ENCODE measurements at places on chromosomes 5 and 9.
A peak's percentile ranks its signal among the peaks of the same experiment; 100 is the strongest.

DNA sequence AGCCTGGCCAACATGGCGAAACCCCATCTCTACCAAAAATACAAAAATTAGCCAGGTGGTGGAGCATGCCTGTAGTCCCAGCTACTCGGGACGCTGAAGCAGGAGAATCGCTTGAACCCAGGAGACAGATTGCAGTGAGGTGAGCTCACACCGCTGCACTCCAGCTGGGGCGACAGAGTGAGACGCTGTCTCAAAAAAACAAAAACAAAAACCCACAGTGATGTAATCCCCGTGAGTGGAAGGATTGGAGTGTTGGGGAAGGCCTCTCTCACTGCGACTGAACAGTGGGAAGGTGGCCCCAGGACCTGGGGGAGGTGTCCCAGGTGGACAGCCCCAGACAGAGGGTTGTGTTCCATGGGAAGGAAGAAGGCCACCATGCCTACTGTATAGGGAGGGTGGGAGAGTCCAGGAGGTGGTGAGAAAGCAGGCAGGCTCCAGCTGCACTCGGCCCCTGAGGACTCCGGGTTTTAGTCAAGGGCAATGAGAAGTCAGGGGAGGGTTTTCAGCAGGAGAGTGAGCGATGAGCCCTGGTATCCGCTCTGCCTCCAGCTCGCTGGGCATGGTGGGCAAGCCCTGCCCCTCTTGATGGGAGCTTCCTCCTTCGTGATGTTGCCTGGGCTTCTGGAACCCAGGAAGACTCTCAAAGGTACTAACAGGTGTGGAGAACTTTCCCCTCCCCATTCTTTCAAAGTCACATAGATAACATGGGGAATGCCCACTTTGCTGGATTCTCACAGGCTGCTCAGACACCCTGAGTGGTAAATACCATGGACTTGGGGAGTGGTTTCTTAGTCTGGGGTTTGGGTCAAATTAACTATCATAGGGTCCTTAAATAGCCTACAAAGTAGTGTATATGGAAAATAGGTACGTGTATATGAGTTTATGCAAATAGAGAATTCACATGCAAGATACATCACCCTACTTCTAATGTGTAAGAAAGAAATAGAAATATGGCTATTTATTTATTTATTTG lies 74.7 kb downstream of the PPARGC1B start:
- DNase-seq: no peak

- DNase-seq: no peak
Measured at GRCh38 chr5:113673041-113673440, 159.5 kb downstream of the YTHDC2 start.

GRCh38 chr5:111769541-111769940 lies 12.5 kb upstream of the NREP start:
- DNase-seq: no peak

DNA sequence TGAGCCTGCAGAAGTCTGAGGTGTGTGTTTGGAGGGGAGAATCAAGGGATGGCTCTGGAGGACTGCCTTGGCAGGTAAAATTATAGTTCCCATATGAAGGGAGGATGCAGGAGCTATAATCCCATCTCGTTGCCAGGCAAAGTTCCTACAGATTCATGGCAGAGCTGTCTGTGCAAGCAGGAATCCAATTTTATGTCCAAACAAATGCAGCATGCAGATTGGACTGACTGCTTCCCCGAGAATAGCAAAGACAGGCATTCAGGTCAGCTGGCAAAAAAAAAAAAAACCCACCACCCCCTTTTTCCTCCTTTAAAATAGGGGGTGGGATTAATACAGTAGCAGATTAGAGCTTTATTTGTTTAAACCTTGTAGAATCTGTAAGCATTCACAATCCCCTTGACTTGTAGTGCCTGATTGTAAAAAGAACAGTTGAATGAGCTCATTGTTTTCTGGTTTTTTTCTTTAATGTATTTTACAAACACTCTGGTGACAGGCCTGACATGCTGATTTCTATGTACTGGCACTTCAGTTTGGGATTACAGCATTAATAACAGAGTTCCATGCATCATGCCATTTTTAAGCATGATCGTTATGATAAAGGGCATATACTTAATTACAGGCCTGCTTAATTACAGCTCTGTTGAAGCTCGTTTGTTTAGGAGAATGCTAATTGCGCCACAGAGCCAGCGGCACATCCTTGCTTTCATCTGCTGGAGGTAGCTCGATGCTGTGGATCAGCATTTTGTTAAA lies 141.4 kb upstream of the LMX1B start:
- no peak for DNase-seq

DNA sequence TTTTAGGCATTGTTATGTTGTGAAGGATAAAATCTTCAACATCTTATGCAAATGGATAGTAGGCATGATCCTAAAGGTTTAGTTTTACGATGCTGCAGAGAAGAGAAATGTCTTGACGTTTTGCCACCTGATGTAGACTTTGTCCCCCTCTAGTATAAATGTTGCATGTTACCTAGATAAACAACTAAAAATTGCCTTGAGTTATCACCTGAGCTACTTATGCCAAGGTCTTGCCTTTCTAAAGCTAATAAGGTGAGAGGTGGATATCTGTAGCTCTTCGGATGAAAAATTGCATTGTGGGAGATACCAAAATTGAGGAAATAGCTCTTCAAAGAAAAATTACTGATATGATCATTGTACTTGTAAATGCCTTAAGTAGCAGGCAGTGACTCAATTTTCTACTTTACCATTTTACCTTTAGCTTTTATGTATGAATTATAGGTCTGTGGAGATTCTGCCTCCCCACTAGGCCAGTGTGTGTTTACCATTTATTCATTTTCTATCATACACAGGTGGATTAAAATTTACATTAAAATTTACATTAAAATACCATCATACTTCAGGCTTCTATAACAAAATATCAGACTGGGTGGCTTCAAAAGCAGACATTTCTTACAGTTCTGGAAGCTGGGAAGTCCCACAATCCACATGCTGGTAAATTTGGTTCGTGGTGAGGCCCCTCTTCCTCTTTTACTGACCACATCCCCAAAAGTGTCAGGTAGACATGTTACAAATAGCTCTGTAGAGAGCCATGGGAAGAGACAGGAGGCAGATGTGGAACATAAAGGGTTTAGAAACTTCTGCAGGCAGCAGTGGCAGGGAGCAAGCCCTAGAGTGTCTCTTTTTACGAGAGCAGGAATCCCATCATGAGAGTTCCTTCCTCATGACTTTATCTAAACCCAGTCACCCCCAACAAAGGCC lies 100.7 kb upstream of the ERBIN start:
- peak; percentile 51 for DNase-seq

- DNase-seq: no peak
Measured at GRCh38 chr5:126884269-126884819, 107.4 kb downstream of the LMNB1 start.
